Trophoblast cell (in vitro differentiated cells and primary cell): ENCODE measurements at places on chromosomes 4 and X.
A peak's percentile ranks its signal among the peaks of the same experiment; 100 is the strongest.

DNA sequence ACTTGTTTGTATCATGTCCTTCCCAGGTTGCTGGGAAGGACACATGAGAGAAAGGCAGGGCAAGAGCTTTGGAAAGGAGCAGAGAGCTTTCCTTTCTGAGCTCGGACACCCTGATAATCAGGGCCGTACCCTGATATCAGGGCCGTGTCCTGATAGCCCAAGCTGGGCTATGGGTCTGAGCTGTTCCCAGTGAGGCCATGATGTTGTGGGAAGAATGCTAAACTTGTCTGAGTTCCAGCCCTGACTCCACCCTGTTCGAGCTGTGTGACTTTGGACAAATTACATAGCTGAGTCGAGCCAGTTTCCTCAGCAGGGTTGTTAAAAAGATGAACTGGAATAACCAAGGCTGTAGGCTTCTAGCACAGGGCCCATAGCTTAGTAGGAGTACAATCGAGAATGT, 3.3 kb upstream of the CXCR3 start:
- DNase-seq = no peak

GRCh38 chr4:8394806-8395205, 45.7 kb downstream of the ACOX3 start:
- no peak for DNase-seq

DNA sequence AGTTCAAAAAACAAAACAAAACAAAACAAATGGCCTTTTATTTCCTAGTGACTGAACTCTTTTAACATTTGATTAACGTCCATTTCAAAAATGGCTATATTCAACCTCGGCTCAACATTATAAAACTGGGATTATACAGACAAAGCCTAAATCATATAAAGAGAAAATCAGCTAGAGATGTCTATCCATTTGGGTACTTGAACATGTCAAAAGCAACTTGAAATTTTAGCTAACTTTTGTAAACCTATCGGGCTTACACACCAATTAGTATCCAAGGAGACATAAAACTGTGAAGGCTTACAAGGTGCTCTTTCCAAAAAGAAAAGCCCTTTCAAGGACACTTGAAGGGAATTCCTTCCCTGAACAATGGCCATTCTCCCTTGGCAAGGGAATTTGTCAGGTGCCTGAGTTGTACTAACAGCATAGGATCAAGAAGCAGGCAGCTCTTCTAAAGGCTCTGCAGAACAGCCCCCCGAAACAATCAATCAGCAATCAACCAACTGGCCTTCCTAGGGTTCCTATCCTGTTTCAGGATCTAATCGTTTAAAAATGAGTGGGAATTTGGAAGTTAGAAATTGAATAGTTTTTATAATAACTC, 633.7 kb upstream of the HTR2C start:
- DNase-seq = no peak

GRCh38 chr4:19615086-19615689, 636.5 kb upstream of the SLIT2 start:
- DNase-seq = peak; percentile 6

GRCh38 chrX:128754130-128754529, 701.9 kb upstream of the ACTRT1 start:
- no peak for DNase-seq

DNA sequence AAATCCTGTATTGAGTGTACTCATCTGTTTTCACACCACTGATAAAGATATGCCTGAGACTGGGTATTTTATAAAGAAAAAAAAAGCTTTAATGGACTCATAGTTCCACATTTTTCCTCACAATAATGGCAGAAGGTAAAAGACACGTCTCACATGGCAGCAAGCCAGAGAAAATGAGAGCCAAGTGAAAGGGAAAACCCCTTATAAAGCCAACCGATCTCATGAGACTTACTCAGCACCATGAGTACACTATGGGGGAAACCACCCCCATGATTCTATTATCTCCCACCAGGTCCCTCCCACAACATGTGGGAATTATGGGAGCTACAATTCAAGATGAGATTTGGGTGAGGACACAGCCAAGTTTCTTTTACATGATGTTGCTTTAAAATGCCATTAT, 171.9 kb downstream of the GALNTL6 start:
- no peak for DNase-seq

GRCh38 chr4:107473126-107473525, 246.9 kb downstream of the PAPSS1 start:
- DNase-seq = no peak

DNA sequence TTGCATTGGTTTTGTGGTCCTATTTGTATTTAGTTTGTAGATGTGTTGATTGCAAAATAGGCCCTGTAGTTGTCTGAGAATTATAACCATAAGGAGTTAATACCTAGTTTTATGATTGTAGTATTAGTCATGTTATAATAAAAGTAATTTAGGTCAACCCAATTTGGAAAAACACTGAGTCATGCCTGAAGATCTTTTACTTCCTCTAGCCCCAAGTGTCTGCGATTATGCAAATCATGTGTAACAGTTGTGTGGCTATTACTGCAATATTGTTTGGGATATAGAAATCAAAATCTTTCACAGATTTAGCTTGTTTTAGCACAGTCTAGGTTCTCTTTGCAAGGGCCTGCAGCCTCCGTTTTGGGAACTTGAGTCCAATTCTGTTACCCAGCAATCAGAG, 12.6 kb downstream of the SRD5A3 start:
- no peak for DNase-seq

DNA sequence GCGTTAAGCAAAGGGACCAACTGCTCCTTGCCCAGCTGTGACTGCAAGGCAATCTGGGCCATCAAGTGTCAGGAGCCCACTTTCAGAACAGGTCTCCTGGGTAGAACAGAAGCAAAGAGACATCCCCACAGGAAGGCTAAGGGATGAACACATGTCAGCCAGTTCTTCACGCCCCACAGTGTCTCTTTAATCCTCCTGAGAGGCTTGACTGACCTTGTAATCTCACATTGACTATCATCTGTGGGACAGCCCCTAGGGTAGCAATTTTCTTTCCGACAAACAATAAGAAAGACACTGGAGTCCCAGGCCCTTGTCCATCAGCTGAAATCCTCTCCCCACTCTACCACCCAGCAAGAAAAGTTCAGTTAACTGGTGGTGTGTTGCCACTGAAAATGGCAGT, 1.0 kb downstream of the CHRDL1 start:
- DNase-seq = no peak

- no peak for DNase-seq
Observed at GRCh38 chr4:30755346-30755745, 35.2 kb downstream of the PCDH7 start.

DNA sequence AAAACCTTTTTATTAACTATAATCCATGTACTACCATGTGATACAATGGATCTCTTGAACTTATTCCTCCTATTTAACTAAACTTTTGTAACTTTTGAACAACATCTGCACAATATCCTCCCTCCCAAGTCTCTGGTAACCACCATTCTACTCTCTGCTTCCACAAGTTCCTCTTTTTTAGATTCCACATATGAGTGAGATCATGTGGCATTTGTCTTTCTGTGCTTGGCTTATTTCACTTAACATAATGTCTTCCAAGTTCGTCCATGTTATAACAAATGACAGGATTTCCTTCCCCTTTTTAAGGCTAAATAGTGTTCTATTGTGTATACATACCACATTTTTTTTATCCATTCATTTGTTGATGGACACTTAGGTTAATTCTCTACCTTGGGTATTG, 28.1 kb downstream of the DCAF8L1 start:
- DNase-seq = no peak

DNA sequence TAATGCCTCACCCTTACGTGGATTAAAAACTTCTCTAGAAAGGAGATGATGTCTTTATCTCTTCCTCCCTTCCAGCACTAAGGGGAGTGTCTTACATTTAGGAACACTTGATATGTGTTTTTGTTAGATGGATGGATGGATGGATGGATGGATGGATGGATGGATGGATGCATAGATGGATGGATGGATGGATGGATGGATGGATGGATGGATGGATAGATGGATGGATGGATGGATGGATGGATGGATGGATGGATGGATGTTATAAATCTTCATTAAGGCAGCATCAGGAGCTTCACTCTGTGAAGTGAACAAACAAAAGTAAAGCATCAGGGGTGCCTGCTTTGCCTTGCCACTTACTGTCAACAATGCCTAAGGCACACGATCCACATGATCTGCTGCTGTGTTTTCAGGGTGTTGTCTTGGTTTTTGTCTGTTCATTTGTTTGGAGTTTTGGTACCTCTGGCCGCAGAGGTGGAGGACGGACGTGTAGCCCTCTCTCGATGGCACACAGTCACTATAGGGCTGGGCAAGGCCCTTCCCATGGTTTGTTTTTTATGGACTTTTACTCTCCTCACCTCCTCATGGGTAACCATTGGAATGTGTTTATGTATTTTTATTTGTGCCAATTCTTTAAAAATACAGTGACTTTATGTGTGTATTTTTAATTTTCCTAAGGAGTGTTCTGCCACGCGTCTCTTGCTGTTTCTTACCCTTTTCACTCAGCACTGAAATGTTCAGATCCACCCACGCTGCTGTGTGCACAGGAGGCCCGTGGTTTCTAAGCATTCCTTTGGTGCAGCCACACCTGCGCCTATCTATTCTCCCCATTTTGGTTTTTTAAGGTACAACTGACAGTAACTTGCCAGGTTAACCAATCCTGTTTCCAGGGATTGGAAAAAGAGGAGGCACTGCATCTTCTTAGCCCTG, 91.8 kb upstream of the ENPP6 start:
- no peak for DNase-seq

DNA sequence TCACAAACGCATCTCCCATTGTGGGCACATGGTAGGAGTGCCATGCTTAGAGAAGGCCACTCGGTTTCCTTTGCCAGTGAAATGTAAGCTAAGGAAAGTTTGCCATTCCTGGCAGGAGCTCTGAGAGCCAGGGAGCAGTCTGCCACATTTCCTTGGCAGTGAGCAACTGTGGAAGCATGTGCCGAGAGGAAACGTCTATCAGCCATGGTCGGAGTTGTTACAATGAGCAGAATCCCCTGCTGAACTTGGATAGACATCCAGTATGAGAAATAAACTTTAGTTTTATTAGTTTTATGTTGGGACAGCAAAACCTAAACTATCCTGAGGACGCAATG, 51.1 kb downstream of the ENOPH1 start:
- DNase-seq = peak; percentile 26

GRCh38 chrX:115939070-115939469, 231.5 kb upstream of the AGTR2 start:
- no peak for DNase-seq

DNA sequence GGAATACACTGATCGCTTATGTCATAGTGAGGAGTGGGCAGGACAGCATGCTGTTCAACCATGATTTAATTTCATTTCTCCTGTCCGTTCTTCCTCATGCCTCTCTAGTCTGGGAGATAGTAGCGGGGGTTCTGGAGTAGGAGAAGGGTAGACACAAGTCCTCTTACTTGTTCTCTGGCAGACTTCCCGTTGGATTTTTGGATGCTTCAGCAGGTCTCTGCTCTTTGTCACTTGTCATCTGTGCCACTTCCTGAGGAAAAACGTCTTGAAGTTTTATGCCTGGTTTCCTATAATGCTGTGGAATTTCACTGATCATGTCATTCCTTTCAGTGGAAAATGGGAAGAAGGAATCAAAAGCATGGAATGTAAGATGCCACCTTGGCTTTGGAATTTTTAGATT, 154.7 kb downstream of the GATB start:
- no peak for DNase-seq

DNA sequence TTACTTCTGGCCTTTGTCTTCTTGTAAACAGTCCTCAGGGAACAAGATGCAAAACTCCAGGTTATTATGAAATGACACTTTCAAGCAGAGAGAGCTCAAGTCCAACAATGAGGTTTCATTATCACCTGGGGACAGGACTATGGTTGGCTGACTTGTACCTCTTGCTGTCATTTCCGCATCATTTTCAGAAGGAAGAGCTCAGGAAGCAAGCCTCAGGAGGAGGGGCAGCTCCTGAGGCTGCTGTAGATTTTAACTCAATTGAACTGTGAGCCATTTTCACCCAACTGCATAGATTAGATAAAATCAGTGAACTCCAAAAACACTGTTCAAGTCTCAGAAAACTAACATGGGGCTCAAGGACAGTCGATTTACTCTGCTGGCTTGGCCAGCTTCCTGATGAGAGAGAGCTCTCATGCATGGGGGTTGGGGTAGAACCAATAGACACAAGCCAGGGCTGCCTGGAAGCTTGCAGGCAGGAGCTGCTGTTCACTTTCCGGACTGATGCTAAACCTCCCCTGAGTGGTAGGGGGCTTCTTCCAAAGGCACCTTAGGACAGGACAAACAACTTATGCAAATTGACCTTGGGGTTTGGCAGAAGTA, 23.6 kb downstream of the TMEM255A start:
- no peak for DNase-seq

GRCh38 chr4:184442314-184442635, 32.1 kb downstream of the IRF2 start:
- DNase-seq = no peak

- DNase-seq = peak; percentile 32
Observed at GRCh38 chrX:133265331-133265730, 47.2 kb upstream of the TFDP3 start.

DNA sequence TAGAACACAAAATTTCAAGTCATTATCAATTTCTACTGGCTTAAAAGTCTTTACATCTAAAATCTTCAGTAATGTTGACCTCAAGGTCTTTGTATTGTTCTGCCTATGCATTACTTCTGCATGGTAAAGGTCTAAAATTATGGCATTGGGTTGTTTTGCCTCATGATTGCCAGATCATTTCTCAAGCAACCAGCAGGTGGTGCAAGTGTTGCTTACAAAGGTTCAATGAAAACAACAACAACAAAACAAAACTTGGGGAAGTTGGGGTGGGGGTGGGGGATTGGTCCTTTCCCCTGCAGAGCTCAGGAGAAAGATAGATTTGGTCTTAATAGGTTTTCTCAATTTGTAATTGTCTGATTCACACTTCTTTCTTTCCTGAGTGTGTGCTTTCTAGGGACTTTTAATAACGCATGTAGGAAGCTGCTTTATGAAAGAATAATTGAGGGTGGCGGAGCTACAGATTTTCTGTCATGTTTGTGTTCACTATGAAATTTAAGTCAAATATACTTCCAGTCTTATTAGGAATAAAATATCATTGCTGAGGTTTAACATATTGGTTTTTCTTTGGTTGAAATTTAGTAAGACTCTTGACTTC, 145.1 kb downstream of the COL4A5 start:
- DNase-seq = peak; percentile 17

DNA sequence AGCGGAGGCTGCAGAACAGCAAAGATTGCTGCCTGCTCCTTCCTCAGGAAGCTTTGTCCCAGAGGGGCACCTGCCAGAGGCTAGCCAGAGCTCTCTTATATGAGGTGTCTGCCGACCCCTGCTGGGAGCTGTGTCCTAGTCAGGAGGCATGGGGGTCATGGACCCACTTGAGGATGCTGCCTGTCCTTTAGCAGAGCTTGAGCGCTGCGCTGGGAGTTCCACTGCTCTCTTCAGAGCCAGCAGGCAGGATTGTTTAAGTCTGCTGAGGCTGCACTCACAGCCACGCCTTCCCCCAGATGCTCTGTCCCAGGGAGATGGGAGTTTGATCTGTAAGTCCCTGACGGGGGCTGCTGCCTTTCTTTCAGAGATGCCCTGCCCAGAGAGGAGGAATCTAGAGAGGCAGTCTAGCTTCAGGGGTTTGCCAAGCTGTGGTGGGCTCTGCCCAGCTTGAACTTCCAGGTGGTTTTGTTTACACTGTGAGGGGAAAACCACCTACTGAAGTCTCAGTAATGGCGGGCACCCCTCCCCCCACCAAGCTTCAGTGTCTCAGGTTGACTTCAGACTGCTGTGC, 10.9 kb downstream of the DCK start:
- DNase-seq = no peak

GRCh38 chr4:82352825-82353366, 20.9 kb downstream of the HNRNPD start:
- no peak for DNase-seq

GRCh38 chr4:120703908-120704307, 218.6 kb downstream of the PRDM5 start:
- DNase-seq = no peak
